ENCODE measurements at places on chromosomes 4 and X. TPM values are rescaled to one million over a fixed set of nuclear protein-coding genes. Genes with fewer than 3 reads are reported as not detected.

ATOH1 gene
- total RNA-seq, result not detected

ADH6 gene
- not detected for total RNA-seq

CXCL6 gene
- 0.15 TPM for total RNA-seq

RAB9B gene
- total RNA-seq, result 2.3 TPM

LRCH2 gene
- 3.7 TPM for total RNA-seq

MND1 gene
- 5.5 TPM for total RNA-seq

CD38 gene
- 0.15 TPM for total RNA-seq

FABP2 gene
- total RNA-seq, result not detected

ZXDA gene
- total RNA-seq, result 3.1 TPM

RAB40AL gene
- 0.62 TPM for total RNA-seq

S100G gene
- not detected for total RNA-seq

CT45A1 gene
- not detected for total RNA-seq

ADH5 gene
- 126 TPM for total RNA-seq

PPEF2 gene
- not detected for total RNA-seq

DBET gene
- 0.28 TPM for total RNA-seq

RNF175 gene
- 0.36 TPM for total RNA-seq

BEX5 gene
- 45.4 TPM for total RNA-seq

RAI2 gene
- total RNA-seq, result 7.0 TPM

CNOT6L gene
- total RNA-seq, result 35.3 TPM

SMIM10 gene
- total RNA-seq, result 0.51 TPM

MEPE gene
- total RNA-seq, result not detected

TREX2 gene
- 1.5 TPM for total RNA-seq

SUPT20HL2 gene
- not detected for total RNA-seq

CT47B1 gene
- total RNA-seq, result not detected

TRIML2 gene
- 13.4 TPM for total RNA-seq

NLRP2B gene
- total RNA-seq, result not detected

SLC30A9 gene
- 53.6 TPM for total RNA-seq

EXOC1 gene
- total RNA-seq, result 38.7 TPM

SHROOM2 gene
- 22.3 TPM for total RNA-seq

IL21 gene
- total RNA-seq, result not detected

AASDH gene
- 9.6 TPM for total RNA-seq

SYP gene
- total RNA-seq, result 1.8 TPM

GPR143 gene
- 16.8 TPM for total RNA-seq

PAGE2 gene
- not detected for total RNA-seq

SCML1 gene
- total RNA-seq, result 29.7 TPM

ODAM gene
- total RNA-seq, result not detected

CXorf38 gene
- 9.3 TPM for total RNA-seq

PCDH11X gene
- 1.3 TPM for total RNA-seq

CXCL11 gene
- not detected for total RNA-seq

FAM53A gene
- total RNA-seq, result 1.8 TPM

ADGRG2 gene
- not detected for total RNA-seq

HTR2C gene
- total RNA-seq, result 0.10 TPM

SLC34A2 gene
- 0.41 TPM for total RNA-seq

PWWP3B gene
- total RNA-seq, result 0.21 TPM

C4orf50 gene
- 0.05 TPM for total RNA-seq

KIAA1210 gene
- total RNA-seq, result not detected

TRIM75 gene
- total RNA-seq, result not detected

BEX2 gene
- 50.4 TPM for total RNA-seq

FANCB gene
- total RNA-seq, result 6.0 TPM

IRS4 gene
- 1.8 TPM for total RNA-seq

REELD1 gene
- 0.26 TPM for total RNA-seq

TMSB15B gene
- total RNA-seq, result 20.1 TPM

MAOB gene
- total RNA-seq, result 0.10 TPM

FRG2 gene
- total RNA-seq, result not detected

UCHL1 gene
- 397 TPM for total RNA-seq

MSANTD1 gene
- total RNA-seq, result 0.97 TPM

EREG gene
- total RNA-seq, result not detected

RGN gene
- total RNA-seq, result 0.54 TPM
